ENCODE measurements at places on chromosomes 1 and 21.

DNA sequence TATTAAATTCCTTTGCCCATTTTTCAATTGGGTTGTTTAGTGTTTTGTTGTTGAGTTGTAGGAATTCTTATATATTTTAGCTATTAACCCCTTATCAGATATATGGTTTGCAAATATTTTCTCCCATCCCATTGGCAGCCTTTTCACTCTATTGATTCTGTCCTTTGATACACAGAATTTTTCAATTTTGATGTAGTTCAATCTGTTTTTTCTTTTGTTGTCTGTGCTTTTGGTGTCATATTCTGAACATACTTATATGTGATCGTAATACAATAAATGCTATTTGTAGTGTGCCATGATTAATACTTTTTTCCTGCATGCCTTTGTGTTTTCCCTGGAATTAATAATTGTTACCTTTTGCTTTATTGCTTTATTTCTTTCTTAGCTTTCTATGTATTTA is 7.8 kb upstream of the LRP8 start:
- DNase-seq = no peak

DNA sequence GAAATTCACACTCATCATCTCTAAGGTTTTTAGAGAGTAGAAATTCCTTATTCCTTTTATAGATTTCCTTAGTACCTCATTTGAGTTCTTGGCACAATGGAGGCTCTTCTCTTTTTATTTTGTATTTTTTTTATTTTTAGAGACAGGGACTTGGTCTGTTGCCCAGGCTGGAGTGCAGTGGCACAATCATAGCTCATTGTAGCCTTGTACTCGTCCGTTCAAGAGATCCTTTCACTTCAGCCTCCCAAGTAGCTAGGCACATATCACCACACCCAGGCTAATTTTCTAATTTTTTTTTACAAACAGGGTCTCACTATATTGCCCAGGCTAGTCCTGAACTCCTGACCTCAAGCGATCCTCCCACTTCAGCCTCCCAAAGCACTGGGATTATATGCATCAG is 29.6 kb downstream of the RGL1 start:
- no peak for DNase-seq

GRCh38 chr1:239388159-239388485 is 1.8 kb downstream of the CHRM3 start:
- no peak for DNase-seq

- no peak for DNase-seq
Observed at GRCh38 chr21:22813201-22813600, 1815.0 kb downstream of the NCAM2 start.

DNA sequence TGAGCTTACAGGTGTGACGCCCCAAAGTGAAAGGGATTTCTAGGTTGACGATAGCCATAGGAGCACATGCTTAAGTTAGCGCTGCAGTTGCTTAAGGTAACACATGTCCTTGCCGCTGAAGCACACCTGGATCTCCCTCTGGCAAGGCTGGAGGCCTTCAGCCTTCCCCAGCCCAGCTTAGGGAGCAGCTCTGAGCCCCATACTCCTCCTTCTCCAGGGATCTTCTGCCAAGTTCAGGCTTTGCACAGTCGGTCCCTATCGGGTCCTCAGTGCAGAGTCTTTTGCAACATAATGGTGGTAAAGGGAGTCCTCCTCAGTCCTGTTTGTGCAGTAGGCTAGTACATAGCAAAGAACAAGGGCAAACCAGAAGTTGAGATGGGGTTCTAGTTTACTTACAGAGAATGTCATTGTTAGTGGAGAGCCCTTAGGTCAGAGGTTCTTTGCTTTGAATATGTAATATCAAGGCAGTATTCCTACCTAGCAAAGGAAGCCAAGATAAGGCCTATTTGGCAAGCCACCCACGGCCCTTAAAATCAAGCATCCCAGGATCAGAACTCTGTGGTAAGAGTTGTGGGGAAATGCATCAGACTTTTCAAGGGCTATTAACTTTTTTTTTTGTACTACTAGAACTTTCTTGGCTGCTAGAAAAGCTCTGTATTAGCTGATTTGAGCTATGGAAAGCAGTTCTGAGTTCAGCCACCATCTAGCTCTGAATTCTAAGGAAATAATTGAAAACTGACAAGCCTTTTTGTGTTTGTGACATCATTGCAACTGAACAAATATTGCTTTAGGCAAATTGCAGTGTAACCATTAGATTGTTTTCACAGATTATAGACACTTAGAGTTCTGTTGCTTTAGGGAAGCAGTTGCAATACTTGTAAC is 1.4 kb downstream of the EVA1C start:
- no peak for DNase-seq

GRCh38 chr21:14942801-14943490 is 121.9 kb downstream of the NRIP1 start:
- no peak for DNase-seq

DNA sequence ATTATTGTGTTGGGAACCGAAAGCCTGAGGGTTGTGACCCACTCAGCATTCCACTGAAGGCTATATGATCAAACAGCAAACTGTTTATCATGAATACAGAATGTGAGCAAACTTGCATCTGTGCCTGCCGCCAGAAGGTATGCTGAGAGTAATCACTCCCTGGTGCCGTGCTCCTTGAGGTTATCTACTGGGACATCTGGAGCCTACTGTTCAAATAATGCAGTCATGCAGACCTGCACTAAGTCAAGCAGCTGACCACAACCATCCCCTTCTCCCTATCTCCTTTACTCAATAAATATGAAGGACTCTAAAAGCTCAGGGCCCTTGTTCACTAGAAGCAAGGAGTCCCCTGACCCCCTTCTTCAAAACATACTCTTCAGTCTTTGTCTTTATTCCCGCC is 13.5 kb downstream of the GSTM5 start:
- no peak for DNase-seq

- DNase-seq = no peak
Observed at GRCh38 chr1:160522622-160523345, at the start of gene SLAMF6. TSS of gene SLAMF6 (minus strand) at chr1:160523255. CDS start at chr1:160523192, 63 bp downstream.

GRCh38 chr1:235011064-235011598 is 117.5 kb downstream of the TOMM20 start:
- no peak for DNase-seq

DNA sequence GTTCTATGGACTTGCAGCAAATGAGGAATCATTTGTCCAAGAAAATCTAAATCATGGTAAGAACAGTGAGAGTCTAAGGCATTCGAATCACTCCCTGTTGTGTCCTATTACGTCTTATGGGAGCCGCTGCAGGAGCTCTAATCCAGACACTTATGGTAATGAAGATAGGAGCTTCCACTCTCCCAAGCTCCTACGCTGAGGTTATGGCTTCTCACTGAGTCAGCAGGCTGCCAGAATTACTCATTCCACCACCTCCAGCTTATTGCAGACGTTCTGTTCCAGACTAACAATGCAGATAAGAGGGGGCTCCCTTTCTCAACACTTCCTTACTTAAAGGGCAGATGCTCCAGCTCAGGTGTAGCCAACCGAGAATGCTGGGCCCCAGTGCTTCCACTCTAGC is 212.6 kb downstream of the GREM2 start:
- DNase-seq = no peak

DNA sequence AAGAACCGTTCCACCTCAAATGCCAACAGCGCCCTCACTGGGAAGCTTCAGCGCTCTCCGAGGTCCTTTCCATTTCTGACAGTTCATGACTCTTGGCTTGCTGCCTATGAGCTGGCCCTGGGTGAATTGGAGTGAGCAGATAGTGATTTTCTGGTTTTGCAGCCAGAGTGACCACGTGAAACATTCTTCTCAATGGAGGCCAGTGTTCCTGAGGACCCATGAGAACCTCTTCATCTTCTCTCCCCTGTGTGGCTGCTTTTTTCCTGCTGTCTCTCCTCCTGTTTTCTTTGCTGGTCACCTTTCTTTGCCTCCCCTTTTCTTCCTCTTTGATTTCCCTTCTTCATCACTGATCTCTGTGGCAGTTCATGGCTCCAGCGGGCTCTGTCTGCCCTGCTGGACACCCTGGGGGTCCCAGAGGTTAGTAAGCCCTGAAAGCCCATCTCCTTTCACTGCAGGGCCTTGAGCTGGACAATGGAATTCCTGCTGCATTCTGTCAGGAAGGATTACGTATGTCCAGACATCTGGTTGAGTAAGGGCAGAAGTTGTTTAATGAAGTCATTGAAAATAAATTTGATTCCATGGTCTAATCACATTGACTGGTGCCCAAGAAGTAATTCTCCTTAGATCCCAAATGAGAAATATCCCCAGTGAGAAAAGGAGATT is 29.9 kb downstream of the VASH2 start:
- no peak for DNase-seq

DNA sequence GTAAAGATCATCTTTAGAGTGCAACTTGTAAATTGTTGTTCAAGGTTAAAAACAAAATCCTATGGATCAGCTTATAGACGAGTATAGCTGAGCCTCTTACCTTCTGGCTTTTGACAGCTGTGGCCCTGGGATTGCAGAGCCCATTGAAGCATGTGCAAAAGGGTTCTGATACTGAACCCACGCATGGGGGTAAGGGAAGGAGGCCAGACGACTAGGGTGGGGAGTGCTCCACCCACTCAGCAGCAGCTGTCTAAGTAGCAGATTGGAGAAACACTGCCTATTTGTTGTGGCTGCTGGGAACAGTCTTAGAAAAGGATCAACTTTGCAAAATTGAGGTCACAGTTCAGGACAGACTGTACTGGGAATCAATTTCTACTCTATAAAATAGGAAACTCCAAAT is 16.1 kb downstream of the CD101 start:
- no peak for DNase-seq

- no peak for DNase-seq
Observed at GRCh38 chr1:4058706-4059105, 158.6 kb upstream of the C1orf174 start.

- DNase-seq = no peak
Observed at GRCh38 chr1:183804916-183805841, at the start of gene RGL1. TSS of gene RGL1 (plus strand) at chr1:183805120. CDS start at chr1:183805298, 178 bp downstream.

DNA sequence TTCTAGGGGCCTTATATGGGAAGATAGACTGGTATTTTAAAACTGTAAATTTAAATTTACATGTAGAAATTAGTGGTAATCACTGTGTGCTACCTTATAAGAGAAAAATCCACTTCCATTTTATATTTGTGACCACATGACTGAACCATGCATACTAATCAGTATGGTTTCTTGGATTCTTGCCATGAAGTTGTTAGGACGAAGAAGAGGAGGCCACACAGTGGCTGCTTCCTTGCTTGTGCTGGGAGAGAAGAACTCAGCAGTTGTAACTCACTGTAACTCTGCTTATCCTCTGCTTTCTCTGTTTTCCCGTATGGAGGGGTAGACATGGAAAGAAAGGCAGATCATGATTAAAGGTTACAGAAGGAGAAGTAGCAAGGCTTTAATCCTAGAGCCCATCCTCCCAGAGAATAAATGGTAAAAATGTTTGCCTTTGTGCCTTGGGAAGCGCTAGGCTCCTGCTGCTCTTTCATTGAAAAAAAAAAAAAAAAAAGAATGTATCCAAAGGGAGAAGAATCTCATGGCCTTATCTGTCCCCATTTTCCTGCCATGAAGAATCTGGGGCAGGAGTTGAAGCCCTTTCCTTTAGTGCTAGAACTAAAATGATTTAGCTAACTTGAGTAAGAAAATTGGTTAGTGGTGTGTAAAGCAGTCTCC is 32.4 kb downstream of the KCTD3 start:
- DNase-seq = no peak

DNA sequence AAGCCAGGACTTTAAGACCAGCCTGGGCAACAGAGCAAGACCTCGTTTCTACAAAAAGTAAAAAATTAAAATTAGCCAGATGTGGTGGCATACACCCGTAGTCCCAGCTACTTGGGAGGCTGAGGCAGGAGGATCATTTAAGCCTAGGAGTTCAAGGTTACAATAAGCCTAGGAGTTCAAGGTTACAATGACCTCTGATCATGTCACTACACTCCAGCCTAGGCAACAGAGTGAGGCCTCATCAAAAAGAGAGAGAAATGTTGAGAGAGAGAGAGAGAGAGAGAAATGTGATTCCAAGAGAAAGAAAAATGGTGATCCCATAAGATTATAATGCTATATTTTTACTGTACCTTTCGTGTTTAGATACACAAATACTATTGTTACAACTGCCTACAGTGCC is 60.2 kb downstream of the PACC1 start:
- DNase-seq = no peak
